Uterus (tissue), 4 donors: ENCODE measurements at places on chromosomes 16 and 17. TPM values are rescaled to one million over a fixed set of nuclear protein-coding genes. Genes with fewer than 3 reads are reported as not detected.

The SPATA32 gene
- not detected for total RNA-seq

The GINS2 gene
- total RNA-seq = not detected

The CHD9NB gene
- 4.3 TPM for total RNA-seq

The ADGRG1 gene
- total RNA-seq = 9.0 TPM

The KRTAP2-1 gene
- not detected for total RNA-seq

The CLEC19A gene
- total RNA-seq = not detected

The ZACN gene
- not detected for total RNA-seq

The ACSM3 gene
- total RNA-seq = 251 TPM

The KCNJ12 gene
- total RNA-seq = 7.1 TPM

The CPHXL2 gene
- total RNA-seq = not detected

The ZPBP2 gene
- total RNA-seq = not detected

GRCh38 chr17:59519132-59519531 lies 46.3 kb upstream of the DHX40 start:
- no peak for DNase-seq
- H3K4me3 ChIP-seq = no peak overlapping the region
- no peak overlapping the region for H3K27ac ChIP-seq
- H3K4me1 ChIP-seq = no peaks in the 10 kb centered on the region
- no peaks in the 10 kb centered on the region for H3K27me3 ChIP-seq

DNA sequence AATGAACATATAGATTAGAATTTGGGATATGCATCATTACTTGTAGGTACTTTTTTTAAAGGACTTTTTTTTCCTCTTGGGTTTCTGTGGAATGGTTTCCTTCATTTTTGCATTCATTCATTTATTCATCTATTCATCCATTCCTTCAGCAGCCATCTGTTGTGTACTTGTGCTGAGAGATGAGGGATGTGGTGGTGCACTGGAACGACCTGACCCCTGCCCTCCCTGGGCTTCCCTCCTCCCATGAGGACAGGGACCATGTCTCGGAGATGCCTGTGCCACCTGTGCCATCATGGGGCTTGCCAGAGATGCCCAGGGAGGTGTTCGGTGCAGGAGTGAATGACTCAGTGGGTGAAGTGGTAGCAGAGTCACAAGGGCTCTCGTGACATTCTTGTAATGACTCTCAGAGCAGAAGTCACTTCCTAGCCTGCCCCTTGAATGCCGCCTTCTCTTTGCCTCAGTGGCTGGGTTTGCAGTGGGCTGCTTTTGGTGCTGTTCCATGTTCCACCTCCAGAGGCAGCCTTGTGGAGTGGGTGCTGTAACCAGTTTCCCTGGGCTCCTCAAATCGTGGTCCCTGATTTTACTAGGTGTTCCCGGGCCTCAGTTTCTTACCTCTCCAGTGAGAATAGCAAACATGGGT lies 43.9 kb downstream of the CLEC16A start:
- H3K27ac ChIP-seq = no peak overlapping the region
- H3K4me3 ChIP-seq = no peak overlapping the region
- H3K27me3 ChIP-seq = no peaks in the 10 kb centered on the region
- no peaks in the 10 kb centered on the region for H3K36me3 ChIP-seq
- no peak for DNase-seq

GRCh38 chr17:17533901-17534441 lies 37.8 kb upstream of the RASD1 start:
- no peaks in the 10 kb centered on the region for H3K36me3 ChIP-seq
- H3K4me1 ChIP-seq = no peaks in the 10 kb centered on the region
- no peak overlapping the region for H3K4me3 ChIP-seq

GRCh38 chr17:41864836-41865595 lies at the start of gene KLHL11:
Gene KLHL11 (minus strand): TSS chr17:41865423. CDS start chr17:41865370, 53 bp downstream.
- H3K27ac ChIP-seq = peak within 1 kb of the TSS; percentile 86
- peak; percentile 82 for DNase-seq
- H3K4me3 ChIP-seq = peak within 1 kb of the TSS; percentile 93
- H3K36me3 ChIP-seq = no peaks in the 10 kb centered on the region
- no peaks in the 10 kb centered on the region for H3K27me3 ChIP-seq

GRCh38 chr17:6164996-6165395 lies 94.8 kb downstream of the WSCD1 start:
- H3K27me3 ChIP-seq = no peaks in the 10 kb centered on the region
- no peak overlapping the region for H3K4me3 ChIP-seq
- H3K27ac ChIP-seq = no peak overlapping the region
- no peaks in the 10 kb centered on the region for H3K36me3 ChIP-seq
- no peak for DNase-seq

GRCh38 chr17:58332778-58333735 lies 4.5 kb upstream of the TSPOAP1 start:
- no peaks in the 10 kb centered on the region for H3K27me3 ChIP-seq
- no peak overlapping the region for H3K27ac ChIP-seq
- H3K4me1 ChIP-seq = no peaks in the 10 kb centered on the region
- H3K4me3 ChIP-seq = no peak overlapping the region
- no peaks in the 10 kb centered on the region for H3K36me3 ChIP-seq

DNA sequence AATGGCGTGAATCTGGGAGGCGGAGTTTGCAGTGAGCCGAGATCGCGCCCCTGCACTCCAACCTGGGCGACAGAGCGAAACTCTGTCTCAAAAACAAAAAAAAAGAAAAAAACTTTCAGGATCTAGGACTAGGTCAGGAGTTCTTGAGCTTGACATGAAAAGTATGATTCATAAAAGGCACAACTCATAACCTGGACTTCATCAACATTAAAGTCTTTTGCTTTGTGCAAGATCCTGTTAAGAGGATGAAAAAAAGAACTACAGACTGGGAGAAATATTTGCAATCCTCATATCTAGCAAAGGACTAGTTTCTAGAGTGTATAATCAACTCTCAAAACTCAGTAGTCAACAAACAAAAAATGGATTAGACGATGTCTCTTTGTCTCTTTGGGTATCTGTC lies 40.0 kb downstream of the TBC1D16 start:
- H3K27ac ChIP-seq = no peak overlapping the region
- H3K36me3 ChIP-seq = no peaks in the 10 kb centered on the region
- H3K4me3 ChIP-seq = no peak overlapping the region
- H3K4me1 ChIP-seq = no peaks in the 10 kb centered on the region
- H3K27me3 ChIP-seq = no peaks in the 10 kb centered on the region

DNA sequence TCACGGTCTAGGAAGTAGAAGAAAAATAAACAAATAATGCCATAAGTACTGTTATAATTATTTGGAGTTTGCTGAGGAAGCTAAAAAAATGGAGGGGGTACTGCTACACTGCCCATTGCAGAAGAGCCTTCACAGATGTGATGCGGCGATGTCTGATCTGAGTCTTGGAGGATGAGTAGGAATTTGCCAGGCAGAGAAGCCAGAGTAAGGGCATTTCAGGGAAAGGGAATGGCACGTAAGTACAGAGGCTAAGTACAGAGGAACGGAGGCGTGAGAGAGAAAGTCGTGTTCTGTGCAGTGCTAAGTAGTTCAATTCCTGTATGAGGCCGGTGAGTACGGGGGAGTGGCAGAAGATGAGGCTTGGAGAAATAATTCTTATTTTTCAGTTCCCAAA lies 741 bp upstream of the GRB2 start:
- H3K36me3 ChIP-seq = no peaks in the 10 kb centered on the region
- H3K27me3 ChIP-seq = no peaks in the 10 kb centered on the region
- peaks cover 13% of the 10 kb centered on the region for H3K4me1 ChIP-seq
- peak overlapping the region; percentile 95 for H3K4me3 ChIP-seq

DNA sequence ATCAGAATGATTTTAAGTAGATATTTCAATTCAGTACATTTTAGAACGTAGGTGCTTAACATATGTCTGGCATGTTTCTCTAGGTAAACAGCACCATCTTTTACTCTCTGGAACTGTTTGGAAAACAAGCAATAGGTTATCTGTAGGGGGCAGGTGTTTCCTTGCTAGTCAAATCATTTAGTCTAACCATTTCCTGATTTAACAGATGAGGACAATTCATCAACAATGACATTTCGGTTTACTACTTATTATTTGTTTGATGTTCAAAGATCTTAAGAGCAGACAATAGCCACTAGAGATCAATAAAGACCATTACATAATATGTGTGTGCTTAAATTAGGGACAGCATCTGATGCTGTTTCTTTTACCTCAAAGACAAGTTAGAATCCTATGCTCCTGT lies 173.1 kb downstream of the CEP112 start:
- no peak for DNase-seq
- H3K4me3 ChIP-seq = no peak overlapping the region
- H3K36me3 ChIP-seq = no peaks in the 10 kb centered on the region
- no peak overlapping the region for H3K27ac ChIP-seq
- H3K27me3 ChIP-seq = no peaks in the 10 kb centered on the region

DNA sequence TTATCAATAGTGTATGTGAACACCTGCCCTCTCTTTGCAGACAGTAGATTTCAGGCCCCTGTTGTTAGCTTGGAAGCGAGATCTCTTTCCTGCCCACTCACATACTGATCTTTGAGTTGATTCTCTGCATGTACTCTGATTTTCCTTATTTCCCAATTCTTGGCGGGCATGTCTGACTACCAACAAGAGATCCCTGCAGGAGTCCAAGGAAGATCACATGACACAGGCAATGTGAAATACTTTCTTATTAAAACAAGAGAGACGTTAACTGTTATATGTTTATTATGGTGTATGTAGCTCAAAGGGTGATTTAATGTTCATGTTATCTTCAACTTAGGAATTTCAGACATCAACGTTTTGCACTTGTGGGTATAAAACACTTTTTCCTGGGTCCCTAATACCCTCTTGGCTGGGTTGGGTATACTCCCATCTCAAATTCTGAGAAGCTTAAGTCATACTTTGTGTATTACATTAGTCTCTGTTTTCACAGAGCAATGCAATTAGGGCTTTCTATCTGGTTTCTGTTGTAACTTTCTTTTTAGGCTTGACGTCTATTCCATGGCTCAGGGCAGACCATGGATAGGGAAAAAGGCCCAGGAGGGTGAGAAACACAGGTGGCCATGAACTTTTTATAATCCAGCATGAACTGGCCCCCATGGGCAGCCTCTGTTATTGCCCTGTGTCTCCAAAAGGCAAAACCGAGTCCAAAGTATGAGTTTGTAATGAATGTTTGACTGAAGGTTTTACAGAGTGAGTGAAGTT lies 32.2 kb downstream of the HSD17B2 start:
- H3K36me3 ChIP-seq = no peaks in the 10 kb centered on the region
- H3K4me3 ChIP-seq = no peak overlapping the region
- H3K4me1 ChIP-seq = peaks cover 5% of the 10 kb centered on the region
- peak overlapping the region; percentile 78 for H3K27ac ChIP-seq

DNA sequence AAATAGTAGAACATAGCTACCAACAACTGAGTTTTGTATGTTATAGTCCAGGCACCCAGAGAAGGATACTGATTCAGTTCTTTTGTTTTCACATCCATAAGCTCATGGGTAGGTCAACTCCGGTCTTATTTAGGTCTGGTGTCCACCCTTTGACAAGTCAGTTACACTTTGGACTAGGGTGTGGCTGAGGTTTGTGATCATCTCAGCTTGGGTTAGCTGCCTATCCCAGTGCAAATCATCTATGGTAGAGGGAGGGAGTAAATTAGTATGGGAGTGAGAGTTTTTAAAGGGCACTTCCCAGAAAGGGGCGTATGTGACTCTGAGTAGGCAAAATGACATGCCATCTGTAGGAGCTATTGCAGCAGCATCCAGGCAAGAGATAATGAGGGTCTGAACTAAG lies 66.1 kb downstream of the TANC2 start:
- no peaks in the 10 kb centered on the region for H3K27me3 ChIP-seq
- no peak overlapping the region for H3K4me3 ChIP-seq
- H3K4me1 ChIP-seq = no peaks in the 10 kb centered on the region
- no peak for DNase-seq
- no peaks in the 10 kb centered on the region for H3K36me3 ChIP-seq

GRCh38 chr17:78316867-78317789 lies 42.7 kb downstream of the SOCS3 start:
- peaks cover 17% of the 10 kb centered on the region for H3K4me1 ChIP-seq
- H3K36me3 ChIP-seq = no peaks in the 10 kb centered on the region
- peak overlapping the region; percentile 85 for H3K27ac ChIP-seq
- H3K27me3 ChIP-seq = no peaks in the 10 kb centered on the region
